Urinary bladder (tissue), 4 donors: ENCODE measurements at places on chromosomes 1 and 21.

- no peak for DNase-seq
Measured at GRCh38 chr1:155219592-155220031, 11.1 kb downstream of the MTX1 start.

- DNase-seq: no peak
Measured at GRCh38 chr1:209428241-209428921, 155.1 kb upstream of the CAMK1G start.

- no peak for DNase-seq
Measured at GRCh38 chr1:116763116-116763786, 9.0 kb downstream of the CD2 start.

GRCh38 chr1:188986745-188987417 is 1490.8 kb downstream of the BRINP3 start:
- no peak for DNase-seq

DNA sequence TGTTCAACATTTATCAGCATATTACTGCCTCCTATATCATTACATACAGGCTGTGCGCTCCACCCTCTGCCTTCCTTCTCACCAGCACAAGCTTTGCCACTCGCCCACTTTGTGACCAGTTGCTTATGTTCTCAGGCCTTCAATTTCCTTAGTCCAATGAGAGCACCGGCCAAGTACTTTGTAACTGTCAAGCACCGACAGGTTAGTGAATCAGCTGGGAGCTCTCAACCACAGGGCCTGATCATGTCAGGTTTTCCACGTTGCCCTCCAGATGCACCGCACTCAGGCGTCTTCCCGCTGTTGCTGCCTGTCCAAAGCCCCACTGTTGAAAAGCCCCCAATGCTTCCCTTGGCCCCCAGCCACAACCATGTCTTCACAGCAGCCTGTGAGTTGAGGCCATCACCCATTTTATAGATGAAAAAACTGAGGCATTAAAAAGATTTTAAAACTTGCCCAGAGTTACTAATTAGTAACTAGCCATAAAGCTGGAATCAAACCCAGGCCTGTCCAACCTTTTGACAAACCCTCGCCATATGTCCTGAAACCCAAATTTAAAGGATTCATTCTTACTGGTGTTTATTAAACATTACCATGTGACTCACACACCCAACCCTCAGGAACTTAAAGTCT is 3.4 kb upstream of the KCNN3 start:
- no peak for DNase-seq

- no peak for DNase-seq
Measured at GRCh38 chr1:11031624-11032262, 15.3 kb downstream of the MASP2 start.

- DNase-seq: peak; percentile 48
Measured at GRCh38 chr1:234656944-234657654, 47.1 kb upstream of the IRF2BP2 start.

DNA sequence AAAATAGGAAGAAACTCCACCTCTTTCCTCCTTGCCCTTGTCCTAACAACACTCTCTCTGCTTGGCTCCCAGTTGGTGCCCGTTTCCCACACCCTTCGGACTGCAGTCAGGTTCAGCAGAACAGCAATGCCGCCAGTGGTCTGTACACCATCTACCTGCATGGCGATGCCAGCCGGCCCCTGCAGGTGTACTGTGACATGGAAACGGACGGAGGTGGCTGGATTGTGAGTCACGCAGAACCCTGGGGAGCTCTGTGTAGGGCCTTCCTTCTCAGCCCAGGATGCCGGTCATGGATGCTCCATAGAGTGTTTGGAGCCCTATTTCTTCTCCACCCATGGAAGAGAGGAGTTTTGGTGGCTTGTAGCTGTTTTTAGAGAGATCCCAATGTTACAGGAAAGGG is 60.9 kb downstream of the TNN start:
- DNase-seq: no peak

DNA sequence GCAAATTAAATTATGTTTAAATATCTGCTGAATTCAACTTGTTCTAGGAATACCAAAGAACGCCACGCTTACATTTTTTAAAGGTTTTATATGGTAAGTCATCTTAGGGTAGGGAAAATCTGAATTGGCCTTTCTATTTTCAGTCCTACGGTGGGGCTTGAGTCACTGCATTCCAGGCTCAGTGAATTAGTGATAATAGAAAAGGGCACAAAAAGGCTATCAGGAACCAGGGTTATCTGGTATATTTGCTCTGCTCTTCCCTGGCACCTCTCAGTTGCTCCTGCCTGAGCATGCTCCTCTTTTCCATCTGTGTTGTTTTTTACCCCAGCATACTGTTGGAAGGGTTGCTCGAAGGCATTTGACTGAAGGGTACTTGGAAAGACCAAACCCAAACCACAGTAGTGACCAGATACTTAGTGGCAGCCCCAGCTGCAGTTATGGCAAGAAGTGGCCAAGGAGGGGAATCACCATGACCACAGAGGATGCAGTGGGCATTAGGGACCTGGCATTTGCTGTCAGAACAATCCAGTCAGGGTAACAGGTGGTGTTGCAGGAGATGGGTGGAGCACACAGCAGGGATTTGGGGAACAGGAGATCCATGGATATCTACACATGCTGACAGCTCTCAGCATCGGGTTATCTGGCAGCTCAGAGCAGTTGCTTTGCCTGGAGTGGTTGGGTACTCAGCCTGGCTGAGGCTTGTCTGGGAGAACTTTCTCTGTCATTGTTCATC is 2.3 kb downstream of the OVAAL start:
- no peak for DNase-seq

DNA sequence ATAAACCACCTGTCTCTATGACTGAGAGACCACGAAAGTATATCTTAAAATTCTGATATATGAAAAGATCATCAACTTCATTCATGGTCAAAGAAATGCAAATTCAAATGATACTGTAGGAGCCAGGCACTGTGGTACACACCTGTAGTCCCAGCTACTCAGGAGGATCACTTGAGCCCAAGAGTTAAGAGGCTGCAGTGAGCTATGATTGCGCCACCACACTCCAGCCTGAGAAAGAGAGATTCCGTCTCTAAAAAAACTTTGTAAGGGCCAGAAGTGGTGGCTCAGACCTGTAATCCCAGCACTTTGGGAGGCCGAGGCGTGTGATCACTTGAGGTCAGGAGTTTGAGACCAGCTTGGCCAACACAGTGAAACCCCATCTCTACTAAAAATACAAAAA is 17.0 kb downstream of the RERE start:
- no peak for DNase-seq

- peak; percentile 86 for DNase-seq
Measured at GRCh38 chr21:31659536-31660258, at the start of gene SOD1. Gene SOD1, plus strand, starts transcription at chr21:31659693. Its CDS starts 77 bp downstream, at chr21:31659770.

DNA sequence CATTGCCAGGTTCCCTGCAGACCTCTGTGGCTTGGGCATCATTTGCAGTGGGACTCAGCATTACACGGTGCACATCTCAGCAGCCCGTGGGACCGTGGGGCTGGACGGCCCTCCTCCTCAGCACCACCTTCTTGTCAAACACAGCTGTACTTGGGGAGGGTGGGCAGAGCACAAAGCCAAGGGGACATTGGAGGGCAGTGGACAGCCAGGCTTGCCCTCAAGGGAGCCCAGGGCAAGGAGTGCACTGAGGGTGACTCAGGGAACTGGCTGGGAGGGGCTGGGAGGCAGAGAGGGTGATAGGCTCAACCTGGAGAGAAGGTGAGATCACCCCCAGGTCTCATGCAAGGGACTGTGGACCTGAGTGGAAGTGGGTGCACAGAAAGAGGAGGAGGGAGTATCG is 3.4 kb downstream of the CAPN9 start:
- no peak for DNase-seq

- DNase-seq: no peak
Measured at GRCh38 chr1:150999051-150999674, 7.5 kb downstream of the MINDY1 start.

- DNase-seq: no peak
Measured at GRCh38 chr1:81679942-81680341, 120.8 kb upstream of the ADGRL2 start.

GRCh38 chr1:202710070-202711045 is at the start of gene SYT2:
Gene SYT2, minus strand, starts transcription at chr1:202710454. Its CDS starts 104,682 bp downstream, at chr1:202605772.
- DNase-seq: no peak

GRCh38 chr1:116794804-116795481 is 40.7 kb downstream of the CD2 start:
- no peak for DNase-seq

GRCh38 chr1:27941671-27942540 is 7.1 kb downstream of the SMPDL3B start:
- DNase-seq: no peak

- DNase-seq: no peak
Measured at GRCh38 chr1:28086651-28087050, 1.8 kb downstream of the EYA3 start.

DNA sequence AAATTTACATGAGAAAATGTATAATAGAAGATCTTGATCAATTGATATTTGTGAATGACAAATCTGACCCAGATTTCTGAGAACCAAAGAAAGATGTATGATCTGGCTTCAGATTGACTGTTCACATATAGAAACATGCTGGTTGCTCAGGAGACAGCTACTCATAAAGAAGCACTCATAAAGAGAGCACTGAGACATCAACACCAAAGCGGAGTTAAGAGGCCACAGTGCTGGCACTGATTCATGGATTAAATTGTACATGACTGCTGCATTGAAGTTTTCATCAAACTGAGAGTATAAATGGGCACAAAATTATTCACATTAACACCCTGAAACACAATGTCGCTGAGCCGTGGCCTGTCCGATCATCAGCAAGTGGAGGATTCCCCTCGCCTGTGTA is 46.2 kb downstream of the SH3GLB1 start:
- DNase-seq: no peak

GRCh38 chr1:2564815-2565374 is 8.7 kb downstream of the TNFRSF14 start:
- no peak for DNase-seq

DNA sequence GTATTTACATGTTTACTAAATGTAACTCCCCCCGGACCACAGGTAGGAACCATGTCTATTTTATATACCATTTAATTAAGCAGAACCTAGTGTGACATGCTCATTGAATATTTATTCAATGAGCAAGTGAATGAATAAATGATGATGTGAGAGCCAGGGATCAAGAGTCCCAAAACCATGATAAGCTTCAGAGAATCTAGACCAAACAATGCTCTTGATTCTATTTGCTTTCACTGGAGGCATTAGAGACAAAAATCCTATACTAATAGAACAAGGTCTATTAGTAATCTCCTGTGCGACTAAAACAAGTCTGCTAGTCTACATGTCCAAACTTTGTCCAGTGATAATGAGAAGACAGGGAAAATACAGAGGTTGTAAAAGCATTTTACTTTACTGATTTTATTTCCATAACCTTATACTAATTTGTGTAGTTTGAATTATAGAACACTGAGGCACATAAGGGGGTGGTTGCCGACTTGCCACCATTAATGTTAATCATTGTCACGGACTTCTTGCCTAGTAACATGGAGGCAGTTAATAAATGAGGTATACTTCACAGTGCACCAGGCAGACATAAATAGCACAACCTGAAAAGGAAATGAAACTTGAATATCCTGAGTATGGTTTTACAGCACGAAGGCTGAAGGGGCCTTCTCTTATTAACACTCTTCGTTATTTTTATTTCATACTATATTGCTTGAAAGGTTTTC is 69.8 kb downstream of the TBX15 start:
- DNase-seq: no peak

DNA sequence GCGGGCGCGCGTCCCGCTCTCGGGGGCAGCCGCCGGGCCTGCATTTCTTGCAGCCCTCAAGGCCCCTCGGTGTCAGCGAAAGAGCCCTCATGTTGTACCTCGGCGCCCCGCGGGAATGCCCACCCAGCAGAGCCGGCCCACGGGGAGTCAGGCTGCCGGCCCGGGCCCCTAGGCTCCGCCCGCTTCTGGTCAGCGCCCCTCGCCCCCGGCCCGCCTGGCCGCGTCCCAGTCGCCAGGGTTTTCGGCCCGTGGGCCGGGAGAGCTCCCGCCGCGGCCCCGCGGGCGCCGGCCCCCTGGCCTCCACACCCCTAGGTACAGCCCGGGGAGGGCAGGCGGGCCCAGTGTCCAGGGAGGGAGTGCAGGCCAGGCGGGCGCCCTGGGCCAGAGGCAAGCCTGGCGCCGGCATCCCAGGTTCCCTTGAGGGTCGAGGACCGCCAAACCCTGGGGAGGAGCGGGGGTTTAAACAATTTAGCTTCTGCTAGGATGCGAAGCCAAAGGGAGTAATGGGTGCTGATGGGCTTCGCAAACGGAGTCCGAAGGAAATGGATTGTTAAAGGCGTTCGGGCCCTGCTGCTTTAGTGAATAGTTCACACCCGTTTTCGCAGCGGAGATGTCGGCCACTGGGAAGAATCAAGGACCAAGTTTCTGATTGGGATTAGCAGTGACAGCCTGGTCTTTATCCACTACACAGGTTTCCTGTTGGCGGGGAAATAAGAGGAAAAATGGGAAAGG is 486 bp upstream of the KCNA3 start:
- DNase-seq: no peak

DNA sequence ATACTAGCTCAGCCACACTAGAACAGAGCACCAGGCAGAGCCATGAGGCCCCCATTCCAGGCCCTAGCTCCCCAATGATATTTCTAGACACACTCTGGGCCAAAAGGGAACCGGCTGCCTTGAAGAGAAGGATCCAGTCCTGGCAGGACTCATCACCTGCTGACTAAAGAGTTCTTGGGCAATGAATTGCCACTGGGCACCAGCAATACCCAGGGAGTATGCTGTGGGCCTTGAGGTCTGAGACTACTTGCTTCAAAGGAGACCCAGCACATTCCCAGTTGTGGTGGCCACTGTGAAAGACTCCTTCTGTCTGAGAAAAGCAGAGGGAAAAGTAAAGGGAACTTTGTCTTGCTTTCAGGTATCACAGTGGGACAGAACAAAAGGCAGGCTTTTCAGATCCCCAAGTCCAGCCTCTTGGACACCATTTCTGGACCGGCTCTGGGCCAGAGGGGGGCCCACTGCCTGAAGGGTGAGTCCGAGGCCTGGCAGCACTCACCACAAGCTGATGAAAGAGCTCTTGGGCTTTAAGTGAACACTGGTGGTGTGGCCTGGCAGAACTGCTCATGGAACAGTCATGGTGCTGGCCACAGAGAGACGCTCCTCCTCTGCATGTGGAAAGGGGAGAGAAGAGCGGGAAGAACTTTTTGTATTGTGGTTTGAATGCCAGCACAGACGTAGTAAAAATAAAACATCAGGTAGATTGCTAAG is 72.5 kb downstream of the CDC42BPA start:
- DNase-seq: no peak

DNA sequence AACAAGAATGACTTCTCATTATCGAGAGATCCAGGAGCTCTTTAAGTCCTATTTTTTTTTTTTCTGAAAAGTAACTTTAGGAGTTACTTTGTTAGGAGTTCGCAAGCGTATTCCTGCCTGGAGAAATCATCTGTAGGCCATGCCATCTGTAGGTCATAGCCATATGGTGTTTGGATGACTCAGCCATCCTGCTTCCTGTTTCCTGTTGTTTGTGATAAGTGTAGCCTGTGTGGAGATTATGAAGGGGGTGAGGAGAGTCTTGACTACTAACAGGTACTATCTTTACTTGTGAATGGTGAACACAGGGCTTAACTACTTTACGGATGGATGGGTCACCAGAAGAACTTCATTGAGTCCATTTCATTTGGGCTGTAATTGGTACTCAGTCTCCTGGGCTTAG is 327.2 kb downstream of the PTPRU start:
- DNase-seq: no peak
